ENCODE measurements at places on chromosomes 1 and 21. TPM values are rescaled to one million over a fixed set of nuclear protein-coding genes. Genes with fewer than 3 reads are reported as not detected.

Gene AIDA
- total RNA-seq, result 42.9 TPM

Gene PCSK9
- total RNA-seq, result not detected

Gene TLR5
- total RNA-seq, result 3.9 TPM

Gene GPR89B
- 2.9 TPM for total RNA-seq

Gene GABPB2
- total RNA-seq, result 3.7 TPM

Gene L1TD1
- total RNA-seq, result not detected

Gene CLIC6
- total RNA-seq, result 6.2 TPM

Gene CHIA
- total RNA-seq, result not detected

Gene OR4F29
- total RNA-seq, result not detected

Gene TBX15
- 1.8 TPM for total RNA-seq

Gene JTB
- 166 TPM for total RNA-seq

DNA sequence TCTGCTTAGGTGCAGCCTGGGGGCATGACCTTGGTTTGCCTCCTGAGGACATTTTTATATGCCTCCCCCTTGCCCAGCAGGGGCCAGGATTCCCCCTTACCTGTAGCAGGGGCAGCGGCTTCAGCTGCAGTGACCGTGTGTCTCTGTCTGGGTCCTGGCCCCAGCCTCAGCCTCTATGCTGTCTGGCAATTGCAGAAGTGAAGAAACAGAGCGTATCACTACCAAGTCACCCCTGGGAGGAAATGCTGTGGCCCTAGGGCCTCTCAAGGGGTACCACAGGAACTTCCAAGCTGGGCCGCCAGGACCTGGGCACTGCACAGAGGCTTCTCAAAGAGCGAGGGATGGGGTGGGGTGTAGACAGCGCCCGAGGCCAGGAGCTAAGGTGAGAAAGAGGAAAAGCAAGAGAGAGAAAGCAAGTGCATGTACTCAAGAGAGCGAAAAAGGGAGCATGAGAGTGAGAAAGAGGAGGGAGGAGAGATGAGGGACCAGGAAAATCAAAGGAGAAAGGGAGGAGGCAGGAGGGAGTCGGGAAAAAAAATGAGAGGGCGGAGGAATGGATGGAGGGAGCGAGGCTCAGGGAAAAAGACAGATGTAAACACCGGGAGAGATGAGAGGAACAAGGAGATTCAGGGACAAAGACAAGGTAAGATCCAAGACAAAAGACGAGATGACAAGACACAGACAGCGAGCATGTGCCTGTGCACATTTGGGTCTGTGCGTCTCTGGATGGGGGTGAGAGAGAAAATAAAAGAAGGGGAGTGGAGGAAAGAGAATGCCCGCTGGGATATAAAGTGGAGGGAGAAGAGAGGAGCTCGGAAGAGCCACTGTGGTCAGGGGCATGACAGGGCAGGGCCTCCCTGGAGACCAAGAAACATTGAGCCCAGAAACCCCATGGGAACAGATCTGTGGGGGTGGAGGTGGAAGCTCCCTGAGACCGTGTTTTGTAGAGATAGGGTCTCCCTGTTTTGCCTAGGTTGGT lies at the start of gene PTAFR:
Gene PTAFR (minus strand): TSS at position 199 of the 979 bp plus-strand sequence. CDS start 25,669 bp downstream, outside the sequence.
- DNase-seq, result no peak

- no peak for DNase-seq
Measured at GRCh38 chr1:12014141-12014991, 4.9 kb upstream of the MIIP start.

- DNase-seq, result no peak
Measured at GRCh38 chr1:30508611-30509010, 214.8 kb downstream of the MATN1 start.

DNA sequence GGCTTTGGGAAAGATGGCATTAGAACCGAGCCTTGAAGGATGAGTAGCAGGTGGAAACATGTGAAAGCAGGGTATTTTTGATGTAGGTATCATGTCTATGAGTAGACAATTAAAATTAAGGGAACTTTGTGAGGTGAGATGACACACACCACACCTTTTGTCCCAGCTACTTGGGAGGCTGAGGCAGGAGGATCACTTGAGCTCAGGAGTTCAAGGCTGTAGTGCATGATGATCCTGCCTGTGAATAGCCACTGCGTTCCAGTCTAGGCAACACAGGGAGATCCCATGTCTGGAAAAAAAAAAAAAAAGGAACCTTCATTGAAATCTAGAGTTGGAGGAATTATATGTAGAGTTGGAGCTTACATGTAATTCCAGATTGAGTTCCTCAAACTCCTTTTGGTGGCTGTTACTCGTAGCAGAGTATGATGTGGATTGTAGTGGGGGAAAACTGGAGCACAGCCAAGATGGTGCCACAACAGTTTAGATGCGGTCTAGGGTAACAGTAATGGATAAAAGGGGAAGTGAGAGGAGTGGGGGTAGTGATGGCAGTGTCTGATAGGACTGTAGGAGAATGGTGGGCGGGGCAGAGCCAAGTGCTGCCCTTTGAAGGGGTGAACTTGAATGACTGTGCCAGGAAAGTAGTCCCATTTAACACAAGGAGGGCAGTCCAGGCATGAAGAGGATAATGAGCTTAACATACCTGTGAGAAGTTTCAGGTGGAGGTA lies 17.4 kb downstream of the AK4 start:
- DNase-seq, result no peak

DNA sequence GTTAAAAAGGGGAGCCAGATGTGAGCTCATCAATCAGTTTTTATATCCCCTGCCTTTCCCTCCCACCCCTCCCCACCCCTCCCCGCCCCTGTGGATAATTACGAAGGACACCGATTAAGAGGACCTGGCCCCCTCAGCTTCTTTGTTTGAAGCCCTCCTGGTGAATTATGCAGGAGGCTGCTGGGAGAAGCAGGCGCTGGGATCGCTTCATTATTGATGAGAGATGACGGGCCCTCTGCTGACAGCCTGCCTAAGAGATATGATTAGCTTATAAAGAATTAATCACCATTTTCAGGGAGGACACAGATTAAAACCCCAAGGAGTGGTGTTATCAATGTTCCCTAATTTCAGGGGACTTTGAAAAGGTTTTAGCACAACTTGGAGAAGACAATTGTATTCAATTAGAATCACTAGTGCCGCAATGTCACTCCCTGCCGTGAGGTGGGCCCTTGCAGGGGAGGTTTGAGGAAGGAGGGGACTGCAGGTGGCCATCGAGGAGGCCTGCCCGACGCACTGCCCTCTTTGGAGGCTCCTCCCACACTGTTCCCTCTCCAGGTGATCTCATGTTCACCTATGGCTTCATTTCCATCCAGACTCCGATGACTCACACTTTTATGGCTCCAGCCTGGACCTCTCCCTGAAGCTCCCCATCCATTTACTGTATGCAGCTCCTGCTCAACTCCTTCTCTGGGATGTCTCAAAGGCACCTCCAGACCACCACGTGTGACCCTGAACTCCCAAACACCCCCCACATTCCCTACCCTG lies 67.0 kb upstream of the KLHDC7A start:
- DNase-seq, result no peak

GRCh38 chr1:167438171-167439138 lies 79.9 kb downstream of the CD247 start:
- peak; percentile 33 for DNase-seq

GRCh38 chr1:218366322-218367052 lies 21.4 kb downstream of the TGFB2 start:
- no peak for DNase-seq

DNA sequence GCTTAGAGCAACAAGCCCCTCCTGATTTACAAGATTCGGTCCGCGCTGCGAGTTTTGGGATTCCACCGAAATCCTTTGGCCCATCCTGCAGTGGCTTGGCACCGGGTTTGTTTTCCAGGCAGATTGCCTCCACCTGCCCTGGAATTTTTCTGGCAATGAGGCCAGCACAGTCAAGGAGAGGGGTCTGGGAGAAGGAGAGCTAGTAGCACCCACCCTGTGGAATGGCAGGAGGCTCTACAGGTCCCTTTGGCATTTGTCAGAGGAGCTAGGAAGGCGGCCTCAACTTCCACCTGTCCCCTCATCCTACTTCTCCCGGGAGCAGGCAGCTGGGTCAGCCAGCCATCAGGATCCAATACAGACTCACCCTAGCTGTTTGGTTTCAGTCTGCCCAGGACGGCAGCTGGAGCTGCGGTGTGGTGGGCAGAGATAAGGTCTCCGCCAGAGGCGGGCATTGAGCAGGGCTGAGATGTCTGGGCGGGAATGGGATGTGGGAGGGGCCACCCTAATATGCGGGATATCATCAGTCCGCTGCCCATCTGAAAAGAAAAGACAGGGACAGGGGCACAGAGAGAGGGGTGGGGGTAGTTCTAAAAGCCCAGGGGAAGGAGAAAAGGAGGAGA lies 37.8 kb upstream of the PRELP start:
- no peak for DNase-seq

- DNase-seq, result peak; percentile 47
Measured at GRCh38 chr1:109821831-109822745, 58.4 kb upstream of the EPS8L3 start.

DNA sequence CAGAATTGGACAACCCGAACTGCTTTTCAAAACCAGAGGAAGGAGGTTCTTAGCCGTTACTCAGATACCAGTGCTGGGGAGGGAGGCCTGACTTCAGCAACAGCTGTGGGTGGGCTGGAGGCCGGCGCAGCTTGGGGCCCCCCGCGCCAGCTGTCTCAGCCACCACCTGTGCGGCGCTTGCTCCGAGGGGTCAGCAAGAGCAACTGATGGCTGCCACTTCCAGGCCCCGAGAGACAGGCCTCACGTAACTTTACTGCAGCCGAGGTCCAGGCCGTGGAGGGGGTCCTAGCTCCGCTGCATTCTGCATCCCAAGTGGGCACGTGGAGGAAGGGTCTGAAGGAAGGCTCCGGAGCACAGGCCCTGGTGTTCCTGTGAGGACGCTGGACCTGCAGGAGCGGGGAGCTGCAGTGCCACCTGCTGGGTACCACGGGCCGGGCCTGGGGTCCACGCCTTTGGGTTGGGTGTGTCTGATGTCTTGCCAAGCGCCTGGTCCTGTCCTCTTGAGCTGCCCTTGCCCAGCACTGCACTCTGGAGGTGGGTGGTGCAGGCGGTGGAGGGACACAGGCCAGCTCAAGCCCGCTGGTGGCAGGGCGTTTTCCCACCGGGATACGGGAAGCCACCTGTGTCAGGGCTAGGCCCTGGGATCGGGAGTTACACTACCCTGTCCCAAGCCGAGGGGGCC lies 9.8 kb downstream of the THAP3 start:
- DNase-seq, result no peak

DNA sequence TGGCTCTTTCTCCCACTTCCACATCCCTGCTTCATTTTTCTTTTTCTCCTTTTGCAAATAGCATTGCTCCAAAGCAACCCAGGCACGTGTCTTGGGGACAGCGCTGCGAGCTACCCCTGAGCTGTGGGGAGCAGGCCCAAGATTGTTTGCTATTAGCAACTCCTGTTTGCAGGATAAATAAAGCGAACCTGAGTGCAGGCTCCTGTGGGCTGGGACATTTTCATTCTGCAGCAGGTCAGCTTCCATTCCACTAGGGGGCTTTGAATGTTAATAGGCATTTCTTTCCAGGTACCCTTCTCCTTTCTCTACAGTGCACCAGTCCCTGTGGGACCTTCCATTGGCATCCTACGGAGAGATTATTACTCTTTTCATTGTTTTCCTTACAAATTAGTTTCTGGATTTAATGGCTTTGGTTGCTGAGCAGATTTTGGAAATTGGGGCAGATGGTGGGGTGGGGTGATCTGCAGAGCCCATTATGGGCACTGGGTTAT lies 54.0 kb downstream of the OLFML3 start:
- no peak for DNase-seq

- DNase-seq, result no peak
Measured at GRCh38 chr1:56258371-56258770, 321.0 kb downstream of the PLPP3 start.

GRCh38 chr1:206801467-206801866 lies 29.2 kb upstream of the IL10 start:
- no peak for DNase-seq

DNA sequence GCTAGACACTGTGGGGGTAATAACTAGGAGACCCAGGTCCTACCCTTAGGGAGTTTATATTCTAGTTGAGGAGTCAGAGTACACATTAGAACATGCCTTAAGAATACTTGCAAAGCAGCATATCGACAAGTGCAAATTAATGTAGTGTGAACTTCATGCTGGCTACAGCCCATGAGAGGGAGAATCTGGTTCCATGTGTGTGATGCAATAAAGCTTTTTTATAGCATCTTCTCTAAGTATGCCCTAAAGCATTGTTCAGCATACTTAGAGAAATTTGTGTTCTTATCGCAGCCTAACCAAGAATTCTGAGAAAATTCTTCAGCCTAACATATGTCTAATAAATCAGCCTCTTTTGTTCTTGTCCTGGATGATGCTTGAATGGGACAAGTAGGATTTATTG lies 95.5 kb downstream of the SDCCAG8 start:
- no peak for DNase-seq

DNA sequence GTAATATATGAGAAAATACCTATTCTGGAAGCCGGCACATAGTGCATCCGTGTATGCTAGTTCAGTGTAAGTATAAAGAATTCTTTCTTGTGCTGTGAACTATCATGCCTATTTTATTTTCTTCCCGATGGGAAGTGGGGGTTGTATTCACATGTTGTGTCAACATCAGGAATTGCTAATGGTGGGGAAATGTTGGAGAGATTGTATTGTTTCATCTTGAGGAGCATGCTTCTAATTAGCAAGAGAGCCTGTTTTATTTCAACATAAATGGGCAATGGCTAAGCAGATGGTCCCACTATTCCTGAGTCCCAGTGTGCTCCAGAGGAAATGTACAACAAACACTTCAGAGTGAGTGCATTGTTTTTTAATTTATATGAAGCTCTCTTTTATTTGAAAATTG lies 485.2 kb downstream of the PLPP3 start:
- no peak for DNase-seq

DNA sequence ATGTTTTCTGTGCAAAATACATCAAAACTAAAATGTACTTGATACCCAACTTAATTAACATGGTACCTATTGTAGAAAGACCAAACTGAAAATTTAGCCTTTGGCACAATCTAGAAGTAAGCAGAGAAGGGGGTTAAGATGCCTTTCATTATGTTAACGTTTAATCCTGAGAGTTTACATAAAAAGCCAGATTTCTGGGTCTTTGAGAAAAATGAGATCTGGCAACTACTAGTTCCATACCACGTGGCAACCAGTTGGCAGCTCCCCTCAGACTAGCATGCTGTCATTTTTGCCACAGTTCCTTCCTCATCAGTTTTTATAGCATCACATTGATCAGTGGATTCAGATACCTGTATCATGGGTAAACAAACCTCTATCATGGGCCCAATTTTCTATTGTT lies 1.5 kb downstream of the RO60 start:
- no peak for DNase-seq

DNA sequence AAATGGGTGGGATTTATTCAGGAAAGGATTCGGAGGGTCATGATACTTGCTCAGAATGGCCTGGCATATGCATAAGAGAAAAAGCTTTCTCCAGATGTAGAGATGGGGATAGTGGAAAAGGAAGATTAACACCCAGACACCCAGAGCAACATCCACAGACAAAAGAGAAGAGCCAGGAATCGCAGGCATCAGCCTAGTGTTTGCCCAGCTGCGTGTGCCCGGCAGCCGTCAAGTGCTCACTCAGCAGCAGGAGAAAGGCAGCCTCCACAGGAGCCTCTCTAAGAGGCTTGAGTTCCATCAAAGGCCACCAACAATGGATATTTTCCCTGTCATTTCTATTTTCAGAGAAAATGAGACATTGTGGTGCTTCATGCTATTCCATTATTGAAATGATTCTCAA lies 54.7 kb downstream of the NTPCR start:
- DNase-seq, result no peak
